ENCODE measurements at places on chromosomes 4 and X.

DNA sequence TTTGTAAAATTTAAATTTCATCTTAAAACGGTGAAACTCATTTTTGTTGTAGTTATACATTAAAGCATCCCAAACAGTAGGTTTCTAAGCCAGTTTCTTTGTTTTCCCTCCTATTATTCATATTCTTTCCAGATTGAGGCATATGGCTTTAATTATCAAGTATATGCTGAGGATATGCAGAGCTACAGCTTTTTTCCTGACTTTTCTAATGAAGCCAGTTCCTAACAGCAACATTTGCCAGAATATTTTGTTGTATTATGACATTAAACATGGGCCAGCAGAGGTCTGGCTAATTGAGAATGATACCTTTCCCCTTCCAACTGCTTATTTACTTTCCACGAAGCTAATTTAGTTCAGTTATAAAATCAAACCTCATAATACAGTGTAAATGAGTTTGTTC is 75.3 kb downstream of the SLIT2 start:
- peak; percentile 63 for DNase-seq

DNA sequence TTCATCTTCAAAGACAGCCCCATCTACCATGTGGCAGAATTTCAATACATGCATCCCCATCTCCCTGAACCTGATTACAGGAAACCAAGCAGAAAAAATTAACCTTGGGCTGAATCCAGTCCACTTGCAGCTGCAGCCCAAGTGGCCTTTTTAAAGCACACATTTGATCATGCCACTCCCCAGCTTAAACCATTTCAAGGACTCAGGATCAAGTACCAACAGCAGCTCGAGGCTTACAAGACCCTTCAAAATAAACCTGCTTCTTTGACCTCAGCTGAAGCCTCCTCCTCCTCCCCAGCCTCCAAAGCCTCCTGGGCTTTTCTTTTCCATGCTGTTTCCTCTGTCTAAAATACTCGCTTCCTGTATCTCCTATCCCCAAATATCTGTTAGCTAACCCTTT is 50.7 kb upstream of the KIT start:
- no peak for DNase-seq

GRCh38 chr4:155768370-155768769 is 9.5 kb downstream of the GUCY1B1 start:
- DNase-seq = no peak

GRCh38 chr4:4391866-4392265 is 5.0 kb downstream of the NSG1 start:
- DNase-seq = no peak

- no peak for DNase-seq
These were observed 575.7 kb downstream of the SPOCK3 start for GRCh38 chr4:166658585-166658984.
